ENCODE measurements at places on chromosomes 12 and 14. TPM values are rescaled to one million over a fixed set of nuclear protein-coding genes. Genes with fewer than 3 reads are reported as not detected.

DNA sequence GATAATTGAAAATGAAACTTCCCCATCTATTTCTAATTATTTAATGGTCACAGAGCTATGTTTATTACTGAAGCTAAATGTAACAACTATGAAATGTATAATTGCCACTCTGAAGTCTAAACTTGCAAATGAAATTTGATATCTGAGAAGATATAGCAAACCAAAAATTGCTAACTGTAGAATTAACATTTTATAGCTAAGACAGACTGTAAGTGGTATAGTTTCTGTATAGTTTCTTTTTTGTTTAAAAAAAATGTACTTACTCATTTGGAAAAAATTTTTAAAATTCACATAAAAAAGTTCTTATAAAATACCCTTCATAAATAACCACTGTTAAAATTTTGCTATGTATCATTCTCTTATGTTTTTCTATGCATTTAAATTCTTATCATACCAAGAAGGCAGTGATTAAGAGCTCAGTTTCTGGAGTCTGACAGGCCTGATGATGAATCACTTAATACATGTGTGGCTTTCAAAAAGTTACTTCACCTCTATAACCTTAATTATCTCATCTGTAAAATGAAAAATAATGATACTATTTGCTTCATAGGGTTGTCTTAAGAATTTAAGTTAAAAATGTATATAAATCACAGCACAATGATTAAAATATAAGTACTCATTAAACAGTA lies 214.7 kb upstream of the GARIN2 start:
- DNase-seq, result no peak

GRCh38 chr14:73746520-73747378 lies 32.6 kb upstream of the PNMA1 start:
- no peak for DNase-seq

GRCh38 chr12:15322164-15323061 lies at the start of gene PTPRO:
TSS of gene PTPRO (plus strand) at chr12:15322508.
- no peak for DNase-seq

DNA sequence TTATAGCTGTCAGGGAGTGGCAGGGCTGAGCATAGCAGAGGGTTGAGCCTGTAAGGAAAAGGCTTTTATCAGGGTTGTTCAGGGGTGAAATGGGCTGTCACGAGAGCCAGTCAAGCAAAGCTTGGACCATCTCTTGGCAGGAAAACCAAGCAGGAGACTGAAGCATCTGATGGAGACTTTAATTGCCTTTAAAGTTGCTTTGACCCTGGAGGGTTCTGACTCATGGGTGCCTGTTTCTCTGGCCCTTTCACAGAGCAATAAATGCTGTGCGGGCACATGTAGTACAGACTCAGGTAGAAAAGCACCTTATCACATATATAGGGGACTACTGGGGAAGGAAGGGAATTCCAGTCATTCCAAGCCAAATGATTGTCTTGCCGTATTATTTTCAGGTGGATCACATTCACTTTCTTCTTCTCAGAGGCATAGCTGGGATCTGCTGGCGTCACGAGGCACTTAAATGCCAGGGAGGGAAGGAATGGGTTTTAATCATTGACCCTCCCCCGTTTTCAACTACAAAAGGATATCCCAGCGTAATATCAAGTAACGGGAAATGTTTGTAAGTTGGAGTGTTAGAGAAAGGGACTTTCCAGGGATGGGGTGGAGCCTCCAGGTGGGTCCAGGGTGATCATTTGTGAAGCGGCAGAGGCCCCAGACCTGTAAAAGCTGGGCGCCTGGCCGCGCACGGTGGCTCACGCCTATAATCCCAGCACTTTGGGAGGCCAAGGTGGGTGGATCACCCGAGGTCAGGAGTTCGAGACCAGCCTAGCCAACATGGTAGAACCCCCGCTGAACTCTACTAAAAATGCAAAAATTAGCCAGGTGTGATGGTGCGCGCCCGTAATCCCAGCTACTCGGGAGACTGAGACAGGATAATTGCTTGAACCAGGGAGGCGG lies 34.9 kb downstream of the PLEKHD1 start:
- peak; percentile 29 for DNase-seq

- DNase-seq, result no peak
These were observed 62.6 kb downstream of the DUSP6 start for GRCh38 chr12:89289720-89290119.

GRCh38 chr14:77088219-77088618 lies 9.8 kb upstream of the CIPC start:
- no peak for DNase-seq

Gene ASPG
- polyA plus RNA-seq, result 11.0 TPM

Gene AICDA
- polyA plus RNA-seq, result 0.35 TPM
